Spleen (tissue), 13 donors: ENCODE measurements at places on chromosomes 3 and 15. TPM values are rescaled to one million over a fixed set of nuclear protein-coding genes. Genes with fewer than 3 reads are reported as not detected.

Gene GATA2
- 14.4 TPM for total RNA-seq

Gene ENTPD3
- 2.2 TPM for total RNA-seq

Gene DNAH12
- total RNA-seq = 0.15 TPM

Gene C3orf80
- total RNA-seq = 2.3 TPM

DNA sequence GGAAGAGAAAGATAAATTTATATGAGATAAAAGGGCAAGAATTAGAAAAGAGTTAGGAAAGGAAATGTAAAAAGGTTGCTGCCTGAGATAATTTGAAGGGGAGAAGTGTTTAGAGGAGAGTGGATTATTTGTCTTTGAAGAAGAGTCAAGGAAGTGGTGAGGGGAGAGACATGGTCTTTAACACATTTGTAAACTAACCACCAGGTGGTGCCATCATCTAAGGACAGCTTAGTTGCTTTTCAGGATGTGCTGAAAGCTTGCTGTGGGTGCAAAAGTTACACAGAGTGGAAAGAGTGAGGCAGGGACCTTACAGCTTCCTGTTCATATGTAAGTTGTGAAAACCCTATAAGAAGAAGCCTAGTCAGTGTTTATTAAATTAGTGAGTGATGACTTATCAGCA lies 114.1 kb upstream of the DNAJC19 start:
- no peak overlapping the region for H3K27ac ChIP-seq
- H3K4me1 ChIP-seq = no peaks in the 10 kb centered on the region
- no peak overlapping the region for H3K4me3 ChIP-seq
- no peak for DNase-seq

DNA sequence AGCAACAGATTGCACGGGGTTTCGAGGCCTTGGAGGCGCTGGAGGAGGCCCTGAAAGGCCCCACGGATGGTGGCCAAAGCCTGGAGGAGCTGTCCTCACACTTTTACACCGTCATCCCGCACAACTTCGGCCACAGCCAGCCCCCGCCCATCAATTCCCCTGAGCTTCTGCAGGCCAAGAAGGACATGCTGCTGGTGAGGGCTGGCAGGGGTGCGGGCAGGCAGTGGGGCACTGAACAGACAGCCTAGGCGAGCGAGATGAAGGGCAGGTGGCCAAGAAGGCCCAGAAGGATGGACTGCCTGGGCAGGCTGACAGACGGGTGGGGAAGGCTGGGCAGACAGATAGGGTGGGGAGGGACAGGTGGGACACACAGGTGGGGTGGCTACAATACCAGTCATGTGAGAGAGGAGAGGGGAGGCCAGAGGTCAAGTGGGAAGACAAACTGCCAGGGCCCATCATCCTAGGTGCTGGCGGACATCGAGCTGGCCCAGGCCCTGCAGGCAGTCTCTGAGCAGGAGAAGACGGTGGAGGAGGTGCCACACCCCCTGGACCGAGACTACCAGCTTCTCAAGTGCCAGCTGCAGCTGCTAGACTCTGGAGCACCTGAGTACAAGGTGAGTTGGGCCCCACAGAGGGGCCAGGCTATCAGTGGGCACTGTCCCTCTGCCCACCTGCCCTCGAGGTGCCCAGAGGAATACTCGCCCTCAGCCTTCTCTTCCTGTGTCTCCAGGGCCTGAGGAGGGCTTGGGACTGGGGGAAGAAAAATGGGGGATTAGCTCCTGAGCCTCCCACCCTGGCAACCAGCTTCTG lies 3.1 kb downstream of the PARP3 start:
- no peaks in the 10 kb centered on the region for H3K27me3 ChIP-seq
- DNase-seq = peak; percentile 69
- no peak overlapping the region for H3K4me3 ChIP-seq
- H3K4me1 ChIP-seq = peaks cover 32% of the 10 kb centered on the region
- H3K27ac ChIP-seq = no peak overlapping the region
- peaks cover 4% of the 10 kb centered on the region for H3K36me3 ChIP-seq

GRCh38 chr3:150005243-150006112 lies 34.8 kb upstream of the PFN2 start:
- no peaks in the 10 kb centered on the region for H3K36me3 ChIP-seq
- DNase-seq = no peak
- H3K27me3 ChIP-seq = no peaks in the 10 kb centered on the region
- no peaks in the 10 kb centered on the region for H3K4me1 ChIP-seq
- H3K4me3 ChIP-seq = no peak overlapping the region
- H3K27ac ChIP-seq = no peak overlapping the region

DNA sequence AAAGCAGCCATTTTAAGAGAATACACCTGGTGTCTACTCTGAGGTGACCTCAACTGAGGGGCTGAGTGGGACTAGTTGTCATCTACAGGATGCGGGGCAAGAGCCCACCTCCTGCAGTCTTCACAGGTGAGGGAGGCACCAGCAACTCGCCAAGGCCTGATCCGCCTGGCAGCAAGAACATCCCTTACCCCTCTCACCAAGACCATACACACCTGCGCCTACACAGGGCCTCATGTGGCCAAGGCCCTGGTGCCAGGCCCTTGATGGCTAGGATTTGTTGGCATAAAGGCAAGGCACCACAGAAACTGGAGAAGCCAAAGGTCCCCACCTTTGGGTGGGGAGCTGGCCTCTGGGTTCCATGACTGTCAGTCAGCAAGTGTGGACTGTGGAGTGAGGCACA lies 18.4 kb downstream of the ELP6 start:
- no peak overlapping the region for H3K27ac ChIP-seq
- H3K4me3 ChIP-seq = no peak overlapping the region
- no peaks in the 10 kb centered on the region for H3K36me3 ChIP-seq
- no peaks in the 10 kb centered on the region for H3K27me3 ChIP-seq
- no peak for DNase-seq
- peaks cover 9% of the 10 kb centered on the region for H3K4me1 ChIP-seq
